ENCODE measurements at places on chromosomes 2 and 18.

DNA sequence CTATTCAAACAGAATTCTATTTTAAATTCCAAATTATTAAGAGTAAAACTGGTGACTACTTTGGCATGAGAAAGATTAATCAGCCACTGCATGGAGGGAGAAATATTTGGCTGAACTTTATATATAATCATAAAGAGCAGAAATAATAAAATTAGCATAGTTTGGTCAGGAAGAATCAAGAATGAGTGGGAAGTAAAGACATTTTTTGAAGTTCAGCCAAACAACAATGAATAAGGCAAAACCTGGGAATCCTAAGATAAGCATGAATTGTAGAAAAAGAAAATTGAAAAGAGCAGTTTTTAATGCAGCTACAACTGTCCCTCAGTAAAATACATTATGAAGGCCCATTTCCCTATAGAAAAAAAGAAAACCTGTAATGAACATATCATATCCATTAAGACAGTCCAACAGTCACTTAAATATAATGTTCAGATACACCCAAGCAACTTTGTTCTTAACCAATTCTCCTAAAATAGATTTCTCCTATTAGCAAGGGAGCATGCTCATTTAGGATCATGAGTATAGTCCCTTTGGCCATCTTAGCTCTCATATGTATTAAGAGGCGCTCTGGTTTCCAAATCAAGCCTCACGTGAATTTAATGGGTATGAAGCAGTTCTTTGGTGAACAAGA is 6.5 kb downstream of the TMEM17 start:
- DNase-seq, result no peak

- DNase-seq, result no peak
Measured at GRCh38 chr2:190103144-190103543, 40.6 kb upstream of the MSTN start.

- peak; percentile 62 for DNase-seq
Measured at GRCh38 chr18:12934454-12935071, 13.2 kb upstream of the SEH1L start.

- DNase-seq, result no peak
Measured at GRCh38 chr2:145289946-145290345, 770.0 kb upstream of the ZEB2 start.

DNA sequence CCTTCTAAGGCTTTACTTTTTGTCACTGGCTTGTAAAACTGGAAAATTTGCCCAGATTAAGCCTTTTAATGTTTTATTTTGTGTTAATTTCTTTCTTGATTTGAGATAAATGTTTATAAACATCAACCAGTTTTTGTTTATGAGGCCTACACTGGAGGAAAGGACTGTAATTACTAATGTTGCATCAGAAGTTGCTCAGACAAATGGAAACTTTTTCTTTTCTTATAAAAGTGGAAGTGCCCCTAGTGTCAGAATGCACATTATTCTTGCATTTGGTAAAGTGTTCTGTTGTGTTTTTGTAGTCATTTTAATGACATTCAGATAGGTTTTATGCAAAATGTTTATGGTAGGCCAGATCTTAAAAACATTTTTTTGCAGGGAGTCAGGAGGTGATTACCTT is 25.3 kb downstream of the LCLAT1 start:
- DNase-seq, result no peak

DNA sequence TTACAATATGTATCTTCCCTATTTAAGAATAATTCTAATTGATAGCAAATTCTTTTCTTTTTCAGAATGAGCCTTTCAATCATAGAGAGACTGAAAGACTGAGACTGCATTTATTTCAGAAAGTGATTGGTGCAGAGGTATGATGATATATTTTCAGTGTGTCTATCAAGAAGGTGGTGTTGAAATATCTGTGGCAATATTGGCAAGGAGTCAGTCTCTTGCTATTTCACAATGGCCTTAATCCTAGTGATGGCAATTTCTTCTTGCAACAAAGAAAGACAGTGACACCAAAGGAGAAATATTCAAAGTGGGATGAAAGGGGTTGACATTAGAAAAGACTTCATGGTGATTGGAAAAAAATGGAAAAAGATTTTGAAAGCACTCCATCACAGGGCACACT is 21.7 kb upstream of the ZBTB14 start:
- no peak for DNase-seq

GRCh38 chr2:199602896-199603717 is 145.4 kb upstream of the SATB2 start:
- no peak for DNase-seq

- no peak for DNase-seq
Measured at GRCh38 chr2:215022418-215022817, 116.0 kb downstream of the ABCA12 start.

GRCh38 chr2:78416625-78417300 is 608.7 kb upstream of the REG3G start:
- DNase-seq, result no peak

- DNase-seq, result no peak
Measured at GRCh38 chr2:159944874-159945273, 117.5 kb downstream of the PLA2R1 start.

- DNase-seq, result no peak
Measured at GRCh38 chr18:69786427-69786826, 161.2 kb downstream of the CD226 start.

DNA sequence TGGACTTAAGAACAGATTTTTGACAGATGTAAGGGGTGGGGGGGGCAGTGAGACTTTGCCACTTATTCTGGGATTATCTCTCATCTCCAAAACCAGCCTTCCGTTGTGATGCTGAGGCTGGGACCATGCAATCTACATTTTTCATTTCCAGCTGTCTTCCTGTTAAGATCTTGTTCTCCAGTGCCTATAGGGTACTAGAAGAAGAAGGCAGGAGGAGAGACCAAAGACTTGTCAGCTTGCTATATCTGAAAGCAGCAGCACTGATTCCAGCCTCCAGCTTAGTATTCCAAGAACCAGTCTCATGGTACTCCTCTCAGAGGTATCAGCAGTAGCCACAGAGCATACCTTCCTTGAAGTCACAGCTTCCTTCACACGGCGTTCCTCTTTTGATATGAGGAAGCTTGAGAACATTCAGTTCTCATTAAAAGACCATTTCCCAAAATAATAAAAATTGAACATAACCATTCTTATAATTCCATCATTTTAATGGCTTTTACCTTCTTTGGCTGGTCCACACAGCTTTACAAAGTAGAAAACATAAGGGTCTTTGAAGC is 49.8 kb downstream of the USP34 start:
- DNase-seq, result no peak

GRCh38 chr18:45687621-45688020 is 36.4 kb upstream of the SLC14A1 start:
- no peak for DNase-seq
